HFFc6 (cell line): ENCODE measurements at places on chromosomes 6 and 20.
A peak's percentile ranks its signal among the peaks of the same experiment; 100 is the strongest.

DNA sequence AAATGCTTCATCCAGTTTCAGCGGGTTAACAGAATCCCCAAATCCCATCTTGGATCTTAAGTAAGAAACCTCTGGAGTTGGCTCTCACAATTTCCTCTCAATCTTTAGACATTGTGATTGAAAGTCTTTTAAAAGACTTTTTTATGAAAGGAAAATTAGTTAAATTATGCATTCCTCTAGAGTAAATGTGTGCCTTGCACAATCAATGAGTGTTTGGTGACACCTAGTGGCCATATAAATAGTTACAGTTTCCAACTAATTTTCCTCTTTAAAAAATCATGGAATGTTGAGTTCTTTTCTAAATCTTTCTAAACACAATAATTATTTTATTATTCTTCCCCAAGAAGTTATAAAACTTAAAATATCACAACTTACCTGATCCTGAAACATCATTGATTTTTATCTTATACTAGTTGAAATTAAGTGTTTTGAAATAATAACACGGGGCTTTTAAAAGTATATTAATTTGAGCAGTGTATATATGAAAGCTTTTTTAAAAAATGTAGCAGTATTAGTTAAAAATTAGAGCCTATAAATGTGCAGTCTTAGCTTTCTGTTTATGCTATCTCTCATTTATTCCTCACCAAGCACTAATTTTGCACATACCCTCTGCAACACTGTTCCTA lies 66.4 kb downstream of the PKHD1 start:
- DNase-seq, result peak; percentile 26

DNA sequence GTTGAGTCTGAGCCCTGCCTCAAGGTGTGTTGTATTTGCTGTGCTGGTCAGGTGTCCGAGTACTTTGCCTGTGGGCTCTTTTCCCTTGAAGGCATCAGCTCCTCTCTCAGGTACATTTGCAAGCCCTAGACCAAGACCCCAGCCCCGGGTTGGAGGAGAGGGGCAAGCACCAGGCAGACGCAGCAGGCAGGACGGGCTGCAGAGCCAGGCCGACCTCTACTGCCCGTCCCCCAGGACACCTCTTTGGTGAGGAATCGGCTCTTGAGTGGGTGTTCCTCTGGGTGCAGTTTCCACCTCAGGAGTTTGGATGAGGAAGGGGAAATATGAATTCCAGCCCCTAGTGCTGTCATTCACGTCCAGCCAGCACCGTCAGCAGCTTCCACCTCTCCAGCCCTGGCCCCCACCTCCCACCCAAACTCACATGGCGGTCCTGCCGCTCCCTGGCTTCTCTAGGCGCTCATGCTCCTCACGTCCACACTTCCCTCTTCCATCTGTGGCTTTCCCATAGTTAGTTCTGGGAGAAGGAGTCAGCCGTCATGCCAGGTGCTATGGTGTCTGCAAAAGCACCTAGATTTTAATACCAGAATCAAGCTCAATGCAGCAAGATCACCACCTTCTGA lies 183.9 kb downstream of the DLL1 start:
- DNase-seq, result no peak

DNA sequence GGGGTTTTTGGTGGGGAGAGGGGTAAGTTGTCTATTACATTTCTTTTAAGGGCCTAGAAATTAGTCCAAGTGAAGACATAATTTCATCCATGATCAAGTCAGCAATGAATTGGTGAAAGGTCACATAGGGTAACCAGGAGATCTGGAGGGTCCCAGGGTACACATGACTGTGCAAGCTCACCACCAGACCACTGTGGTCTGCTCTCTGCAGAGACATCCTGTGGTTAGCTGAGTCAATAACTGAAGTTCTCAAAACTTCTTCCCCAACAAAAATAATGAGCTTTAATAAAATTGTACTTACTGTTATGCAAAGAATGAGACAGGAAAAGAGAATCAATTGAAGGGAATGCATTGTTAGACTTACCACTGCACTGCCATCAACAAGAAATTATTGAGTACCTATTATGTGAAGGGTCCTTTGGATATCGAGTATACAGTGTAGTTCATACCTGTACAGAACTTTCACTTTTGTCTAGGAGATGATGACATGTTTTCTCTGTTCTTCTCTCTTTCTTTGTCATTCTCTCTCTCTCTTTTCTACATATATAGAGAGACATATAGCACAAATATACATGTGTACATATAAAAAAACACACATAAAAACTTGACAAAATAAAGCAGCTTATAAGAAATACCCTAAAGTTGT lies 209.8 kb downstream of the GJA1 start:
- DNase-seq, result no peak

DNA sequence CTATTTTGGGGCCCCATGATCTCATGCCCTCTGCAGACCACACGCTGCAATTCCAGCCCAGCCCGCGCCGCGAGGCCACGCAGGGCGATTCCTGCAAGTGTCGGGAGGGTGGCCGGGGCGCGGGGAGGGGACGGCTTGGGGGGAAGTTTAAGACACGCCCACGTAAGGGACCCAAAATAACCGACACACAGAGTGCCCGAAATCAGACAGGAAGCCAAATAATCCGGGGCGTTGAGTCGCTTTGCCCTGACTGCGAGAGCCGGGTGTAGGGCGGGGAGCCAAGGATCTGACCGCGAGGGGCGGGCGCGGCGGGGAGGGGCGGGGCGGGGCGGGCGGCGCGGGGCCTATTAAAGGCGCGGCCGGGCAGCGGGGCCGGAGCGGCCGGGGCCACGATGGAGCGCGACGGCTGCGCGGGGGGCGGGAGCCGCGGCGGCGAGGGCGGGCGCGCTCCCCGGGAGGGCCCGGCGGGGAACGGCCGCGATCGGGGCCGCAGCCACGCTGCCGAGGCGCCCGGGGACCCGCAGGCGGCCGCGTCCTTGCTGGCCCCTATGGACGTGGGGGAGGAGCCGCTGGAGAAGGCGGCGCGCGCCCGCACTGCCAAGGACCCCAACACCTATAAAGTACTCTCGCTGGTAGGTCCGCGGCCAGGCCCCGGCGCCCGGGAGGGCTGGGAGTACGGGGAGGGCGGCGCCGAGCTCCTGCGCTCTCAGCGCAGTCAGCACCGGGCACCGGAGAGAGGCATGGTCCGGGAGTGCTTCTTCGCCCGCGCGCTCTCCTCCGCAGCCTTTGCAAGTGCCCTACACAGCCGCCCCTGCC lies at the start of gene ENPP1:
Gene ENPP1 (plus strand): TSS at position 377 of the 816 bp plus-strand sequence. CDS start 16 bp downstream, at position 393.
- peak; percentile 71 for DNase-seq

DNA sequence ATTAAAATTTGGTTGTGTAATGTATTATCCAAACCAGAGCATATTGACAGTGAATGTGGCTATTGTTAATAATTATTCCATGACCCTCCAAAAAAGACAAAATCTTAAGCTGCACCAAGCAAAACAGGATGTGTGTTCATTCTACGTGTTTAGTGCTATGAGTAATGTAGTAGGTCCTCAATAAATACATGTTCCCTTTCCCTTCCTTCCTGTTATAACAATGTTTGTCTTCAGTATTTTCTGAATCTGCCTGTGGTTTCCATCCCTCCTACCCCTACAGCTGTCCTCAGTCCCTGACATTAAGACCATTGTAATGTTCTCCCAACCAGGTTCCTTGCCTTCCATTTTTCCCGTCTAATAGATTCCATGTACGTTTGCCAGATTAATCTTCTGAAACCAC lies 163.8 kb downstream of the AIG1 start:
- no peak for DNase-seq

GRCh38 chr6:91337967-91338366 lies 751.1 kb upstream of the MAP3K7 start:
- DNase-seq, result no peak

DNA sequence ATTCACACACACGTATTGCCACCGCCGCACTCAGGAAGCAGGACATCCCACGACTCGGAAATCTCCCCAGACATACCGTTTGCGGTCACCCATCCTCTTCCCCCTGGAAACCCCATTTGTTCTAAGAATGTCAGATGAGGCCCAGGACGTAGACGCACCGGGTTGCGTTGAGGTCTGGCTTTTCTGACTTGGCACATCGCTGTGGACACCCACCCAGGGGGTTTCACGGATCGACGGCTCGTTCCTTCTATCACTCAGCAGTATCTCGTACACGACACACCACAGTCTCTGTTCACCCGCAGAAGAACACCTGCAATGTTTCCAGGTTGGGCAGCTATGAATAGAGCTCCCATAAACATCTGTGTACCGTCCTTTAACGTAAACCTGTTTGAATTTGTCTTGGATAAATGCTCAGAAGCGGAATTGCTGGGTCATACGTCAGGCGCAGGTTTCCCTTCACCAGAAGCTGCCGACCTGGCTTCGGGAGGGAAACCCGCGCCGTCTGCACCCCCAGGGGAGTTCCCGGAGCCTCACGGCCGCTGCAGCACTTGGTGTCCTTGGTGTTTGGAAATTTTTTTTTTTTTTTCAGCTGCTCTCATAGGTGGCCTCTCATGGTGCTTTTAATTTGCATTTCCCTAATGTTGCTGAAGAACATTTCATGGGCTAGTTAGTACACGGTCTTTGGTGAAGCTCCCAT lies 9.3 kb upstream of the EEF1A2 start:
- DNase-seq, result no peak

DNA sequence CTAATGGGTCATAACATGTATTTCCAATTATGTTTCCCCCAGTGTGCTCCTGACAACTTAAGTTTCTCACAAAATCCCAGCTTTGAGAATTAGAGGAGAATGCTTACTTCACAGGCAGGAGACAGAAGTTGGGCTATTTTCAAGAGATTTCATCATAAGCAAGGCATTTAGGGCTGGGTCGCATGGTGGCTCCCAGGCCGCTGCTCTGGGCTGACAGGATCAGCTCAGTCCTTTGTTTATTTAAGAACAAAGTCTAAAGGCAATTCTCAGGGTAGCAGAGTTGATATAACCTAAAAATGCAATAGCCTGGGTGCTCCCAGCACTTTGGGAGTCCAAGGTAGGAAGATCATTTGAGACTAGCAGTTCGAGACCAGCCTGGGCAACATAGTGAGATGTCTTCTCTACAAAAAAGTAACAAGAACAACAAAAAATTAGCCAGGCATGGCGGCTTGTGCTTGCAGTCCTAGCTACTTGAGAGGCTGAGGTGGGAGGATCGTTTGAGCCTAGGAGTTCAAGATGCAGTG lies 10.9 kb downstream of the FOXQ1 start:
- no peak for DNase-seq

GRCh38 chr6:144158133-144158532 lies 7.8 kb downstream of the STX11 start:
- peak; percentile 84 for DNase-seq

GRCh38 chr6:9250852-9251251 lies 815.5 kb upstream of the SLC35B3 start:
- DNase-seq, result peak; percentile 16

GRCh38 chr6:91099479-91099878 lies 512.6 kb upstream of the MAP3K7 start:
- no peak for DNase-seq

GRCh38 chr20:31418307-31418706 lies 12.3 kb upstream of the DEFB121 start:
- no peak for DNase-seq

GRCh38 chr6:89270951-89271721 lies 44.0 kb downstream of the GABRR2 start:
- no peak for DNase-seq

DNA sequence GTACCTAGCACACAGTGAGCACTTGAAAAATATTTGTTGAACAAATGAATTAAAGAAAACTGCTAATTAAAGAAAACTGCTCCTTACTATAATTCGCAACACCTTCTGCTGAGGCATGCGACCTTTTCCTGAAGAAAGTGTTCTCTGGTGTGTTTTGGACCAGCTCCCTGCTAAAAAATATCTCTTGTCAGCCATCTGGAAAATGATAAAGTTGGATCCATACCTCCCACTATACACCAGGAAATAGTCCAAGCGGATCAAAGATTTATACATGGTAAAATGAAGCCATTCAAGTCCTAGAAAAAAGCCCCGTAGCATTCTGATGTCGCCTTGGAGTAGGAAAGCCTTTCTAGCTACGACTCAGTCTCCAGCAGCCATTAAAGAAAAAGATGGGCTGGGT lies 43.3 kb downstream of the OVOL2 start:
- no peak for DNase-seq

DNA sequence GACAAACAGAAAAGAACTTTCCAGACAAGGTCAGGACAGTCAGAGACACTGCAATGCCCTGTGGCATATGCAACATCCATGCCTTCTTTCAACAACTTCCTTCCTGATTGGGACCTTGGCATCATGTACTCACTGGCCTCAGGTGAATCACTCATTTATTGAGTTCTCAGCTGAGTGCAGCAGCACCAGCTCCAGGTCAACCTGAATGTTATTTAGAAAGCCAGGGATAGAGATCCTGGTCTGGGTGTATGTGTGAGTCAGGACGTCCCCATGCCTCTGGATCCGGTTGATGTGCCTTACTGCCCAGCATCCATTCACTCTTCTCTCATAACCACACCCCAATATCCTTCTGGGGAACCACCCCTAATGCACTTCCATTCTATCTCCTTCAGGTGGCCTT lies 54.4 kb downstream of the SNRNP48 start:
- no peak for DNase-seq

DNA sequence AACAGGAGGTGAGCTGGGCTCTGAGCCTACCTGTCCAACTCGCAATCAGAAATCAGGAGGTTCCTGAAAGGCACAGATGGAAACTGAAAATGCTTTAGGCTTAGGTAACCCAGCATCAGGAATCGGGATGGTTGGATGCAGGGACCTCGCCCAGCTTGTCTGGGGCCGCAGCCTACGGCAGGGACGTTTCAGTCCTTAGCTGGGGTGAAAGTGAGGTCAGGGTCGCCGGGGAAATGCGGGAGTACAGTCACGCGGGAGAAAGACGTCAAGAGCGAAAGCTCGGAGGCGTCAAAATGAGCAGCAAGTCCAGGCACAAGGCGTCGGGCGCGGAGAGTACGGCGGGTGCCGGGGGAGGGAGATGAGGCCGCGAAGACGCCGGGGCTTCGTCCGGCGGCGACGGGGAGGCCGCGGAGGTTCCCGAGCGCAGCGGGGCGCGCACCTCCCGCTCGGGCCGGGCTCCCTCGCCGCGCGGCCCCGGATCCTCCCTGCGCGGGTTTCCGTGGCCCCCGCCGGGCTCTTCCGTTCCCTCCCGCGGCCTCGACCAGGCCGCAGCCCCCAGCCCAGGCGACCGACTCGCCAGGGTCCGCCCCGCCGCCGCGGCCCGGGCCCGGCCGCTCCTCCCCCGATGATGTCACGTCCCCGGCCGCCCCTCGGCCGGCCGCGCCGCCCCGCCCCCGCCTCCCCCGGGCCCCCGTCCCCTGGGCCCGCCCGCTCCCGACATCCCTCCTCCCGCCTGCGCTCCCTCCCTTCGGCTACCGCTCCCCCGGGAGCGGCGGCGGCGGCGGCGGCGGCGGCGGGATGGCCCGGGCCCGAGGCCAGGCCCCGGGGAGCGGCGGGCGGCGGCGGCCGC lies at the start of gene EBF4:
Gene EBF4 (plus strand): TSS at position 745 of the 850 bp plus-strand sequence. CDS start 866 bp downstream, outside the sequence.
- DNase-seq, result no peak

GRCh38 chr6:113610377-113610988 lies 246.7 kb upstream of the MARCKS start:
- DNase-seq, result no peak

DNA sequence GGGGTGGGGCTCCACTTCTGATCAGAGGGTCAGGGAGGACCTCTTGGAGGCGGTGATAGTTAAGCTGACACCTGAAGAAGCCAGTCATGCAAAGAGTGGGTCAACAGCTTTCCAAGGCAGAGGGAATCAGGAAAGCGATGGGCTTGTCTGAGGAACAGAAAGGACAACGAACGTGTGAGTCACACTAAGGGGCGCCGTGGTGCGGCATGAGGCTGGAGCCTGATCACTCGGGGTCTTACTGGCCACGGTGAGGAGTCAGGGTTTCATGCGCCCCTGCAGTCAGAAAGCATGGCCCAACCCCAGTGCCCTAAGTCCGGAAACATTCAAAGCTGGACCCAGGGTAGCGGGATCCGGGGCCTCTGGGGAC lies 50.6 kb upstream of the SLC32A1 start:
- no peak for DNase-seq

GRCh38 chr20:44979090-44979621 lies 12.8 kb downstream of the STK4 start:
- DNase-seq, result no peak

GRCh38 chr6:78131521-78131920 lies 478.7 kb downstream of the MEI4 start:
- DNase-seq, result no peak
